Chondrocyte (in vitro differentiated cells): ENCODE measurements at places on chromosomes 13 and 19. TPM values are rescaled to one million over a fixed set of nuclear protein-coding genes. Genes with fewer than 3 reads are reported as not detected.

DNA sequence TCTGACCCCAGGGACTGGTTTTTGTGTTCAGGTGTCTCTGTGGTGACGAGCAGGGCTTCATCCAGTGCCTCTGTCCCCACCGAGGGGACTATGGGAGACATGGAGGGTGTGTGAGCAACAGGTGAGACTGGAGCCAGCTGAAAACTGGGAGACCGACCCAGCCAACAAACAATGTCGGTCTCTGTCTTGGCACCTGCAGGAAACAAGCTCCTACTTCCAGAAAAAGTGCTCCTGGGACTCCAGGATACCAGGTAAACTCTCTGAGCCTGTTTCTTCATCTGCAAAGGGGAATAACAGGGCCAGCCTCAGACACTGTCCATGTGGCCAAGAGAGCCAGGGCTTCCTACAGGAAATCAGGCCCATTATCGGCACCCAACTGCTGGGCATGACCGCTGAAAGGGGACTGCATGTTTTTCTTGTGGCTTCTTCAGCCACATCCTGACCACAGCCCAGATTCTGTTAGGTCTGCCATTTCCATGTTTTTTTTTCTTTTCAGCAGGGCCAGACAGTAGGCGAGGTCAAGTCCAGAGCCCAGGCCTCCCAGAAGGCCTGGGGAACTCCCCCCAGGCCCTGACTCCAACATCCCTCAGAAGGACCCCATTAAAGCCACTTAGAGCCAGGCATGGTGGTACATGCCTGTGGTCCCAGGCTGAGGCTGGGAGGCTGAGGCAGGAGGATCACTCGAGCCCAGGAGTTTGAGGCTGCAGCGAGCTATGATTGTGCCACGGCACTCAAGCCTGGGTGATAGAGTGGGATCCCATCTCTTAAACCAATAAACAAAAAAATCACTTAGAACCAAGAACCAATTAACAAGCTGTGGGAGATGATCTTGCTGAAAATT is 836 bp upstream of the BST2 start:
- DNase-seq: no peak

GRCh38 chr19:2726904-2727639 is 5.9 kb upstream of the DIRAS1 start:
- no peak for DNase-seq

DNA sequence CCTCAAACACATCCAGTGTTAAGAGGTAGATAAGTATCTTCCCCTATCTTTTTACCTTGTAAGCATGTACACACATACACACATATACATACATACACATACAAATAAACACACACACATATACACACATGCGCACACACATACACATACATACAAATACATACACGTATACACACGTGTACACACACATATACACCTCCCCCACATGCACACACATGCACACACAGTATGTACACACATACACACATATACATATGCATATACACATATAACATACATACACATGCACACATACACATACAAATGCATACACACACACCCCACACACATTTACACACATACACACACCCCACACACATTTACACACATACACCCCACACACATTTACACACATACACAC is 24.1 kb downstream of the ADGRE1 start:
- no peak for DNase-seq

GRCh38 chr19:56369886-56370676 is 23.3 kb downstream of the ZNF582 start:
- no peak for DNase-seq

GRCh38 chr13:64817691-64818090 is 2412.4 kb downstream of the PCDH9 start:
- no peak for DNase-seq

DNA sequence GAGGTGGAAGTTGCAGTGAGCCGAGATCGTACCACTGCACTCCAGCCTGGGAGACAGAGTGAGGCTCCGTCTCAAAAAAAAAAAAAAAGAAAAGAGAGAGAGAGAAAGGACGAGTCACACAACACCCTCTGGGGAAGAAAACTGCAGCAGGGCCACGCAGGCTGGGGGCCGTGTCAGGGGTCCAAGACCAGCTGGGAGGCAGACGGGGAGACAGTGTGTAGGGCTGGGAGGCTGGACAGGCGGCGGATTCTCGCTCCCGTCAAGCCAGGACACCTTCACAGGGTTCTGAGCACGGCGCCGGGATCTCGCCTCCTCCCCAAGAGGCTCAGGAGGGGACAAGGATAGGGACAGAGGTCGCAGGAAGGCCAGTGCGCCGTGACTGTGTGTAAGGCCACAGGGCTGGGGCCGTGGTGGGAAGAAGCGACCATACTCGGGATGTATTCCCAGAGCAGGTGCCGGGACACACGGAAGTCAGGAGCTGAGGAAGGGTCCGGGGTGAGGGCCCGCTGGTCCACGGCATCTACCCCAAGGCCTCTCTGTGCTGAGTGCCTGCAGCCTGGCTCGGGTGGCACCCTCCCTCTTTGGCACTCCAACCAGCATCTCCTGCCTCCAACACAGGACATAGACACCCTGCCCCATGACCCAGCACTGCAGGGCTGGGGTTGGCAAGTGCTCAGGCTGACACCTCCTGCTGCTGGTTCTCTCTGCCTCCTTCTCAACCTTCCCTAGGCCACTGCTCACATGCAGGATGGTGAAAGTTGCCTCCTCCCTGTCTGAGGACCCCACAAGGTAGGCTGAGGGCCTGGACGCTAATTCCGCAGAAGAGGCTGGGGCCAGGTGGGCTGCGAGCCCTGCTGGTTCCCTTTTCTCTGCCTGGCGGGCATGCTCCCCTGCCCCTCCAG is 21.2 kb downstream of the ZNF787 start:
- peak; percentile 87 for DNase-seq

DNA sequence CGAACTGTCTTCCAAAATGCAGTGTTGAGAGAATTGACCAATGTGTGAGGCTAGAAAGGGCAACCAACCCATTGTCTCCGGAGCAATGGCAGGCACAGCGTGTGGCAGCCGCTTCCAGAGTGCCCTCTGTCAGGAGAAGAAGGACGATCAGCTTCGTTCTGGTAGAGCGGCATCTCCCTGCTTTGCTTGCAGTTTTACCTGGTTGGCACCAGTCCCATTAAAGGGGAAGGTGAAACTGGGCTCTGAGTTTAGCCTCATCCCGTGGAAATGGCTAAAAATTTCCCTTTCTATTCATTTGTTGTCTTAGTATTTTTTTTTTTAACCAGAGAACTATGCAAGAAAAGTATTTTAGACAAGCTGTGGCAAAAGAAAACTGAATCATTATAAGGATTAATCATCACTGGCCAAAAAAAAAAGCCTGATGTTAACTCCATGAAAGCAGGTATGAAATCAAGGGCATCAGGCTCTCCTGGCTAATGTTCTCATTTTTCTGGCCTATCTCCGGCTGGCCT is 81.5 kb upstream of the SLC7A1 start:
- no peak for DNase-seq

DNA sequence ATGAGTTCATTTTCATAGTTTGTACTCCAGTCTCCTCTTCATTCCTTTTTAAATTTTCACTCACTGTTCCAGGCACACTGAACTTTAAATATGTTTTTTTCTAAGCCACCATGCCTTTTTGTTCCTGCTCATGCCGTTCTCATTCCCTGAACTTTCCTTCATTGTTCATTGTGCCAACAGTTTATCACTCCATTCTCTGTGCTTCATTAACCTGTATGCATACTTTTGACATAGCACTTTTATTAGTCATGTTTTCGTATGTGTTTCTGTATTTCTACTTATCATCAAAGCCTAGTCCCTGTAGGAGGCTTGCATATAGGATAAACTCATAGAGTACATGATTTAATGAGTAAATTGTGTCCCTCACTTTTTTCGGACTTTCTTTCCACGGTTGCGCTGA is 65.3 kb downstream of the PCDH20 start:
- no peak for DNase-seq

- DNase-seq: no peak
Measured at GRCh38 chr13:35797991-35798390, 321.5 kb upstream of the MAB21L1 start.

DNA sequence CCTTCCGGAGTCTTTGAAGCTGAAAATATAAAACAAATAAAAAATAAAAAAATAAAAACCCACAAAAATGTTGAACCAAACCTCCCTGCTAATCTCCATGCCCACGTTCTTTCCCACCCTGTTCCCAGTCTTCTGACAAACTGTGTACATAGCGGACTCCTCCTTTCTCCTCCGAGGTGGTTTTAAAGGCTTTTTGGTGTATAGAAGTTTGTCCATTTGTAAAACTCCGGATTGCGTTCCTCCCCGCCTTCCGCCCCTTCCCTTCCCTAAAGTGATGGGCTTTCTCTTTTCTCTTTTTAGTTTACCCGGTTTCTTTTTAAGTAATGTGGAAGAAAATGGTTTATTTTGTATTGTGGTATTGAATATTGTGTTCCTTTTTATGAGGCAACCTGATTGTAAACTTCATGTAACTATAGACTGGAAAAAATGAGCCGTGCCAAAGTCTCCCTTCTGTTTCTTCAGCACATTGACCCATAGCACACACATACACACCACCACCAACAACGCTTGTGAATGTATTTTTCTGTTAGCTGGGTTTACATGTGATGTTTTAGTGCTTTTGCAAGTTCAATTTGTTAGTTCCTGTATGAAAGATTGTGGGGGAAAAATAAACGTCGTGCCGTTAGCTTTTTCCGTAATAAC is 4.4 kb downstream of the ZIC2 start:
- no peak for DNase-seq

DNA sequence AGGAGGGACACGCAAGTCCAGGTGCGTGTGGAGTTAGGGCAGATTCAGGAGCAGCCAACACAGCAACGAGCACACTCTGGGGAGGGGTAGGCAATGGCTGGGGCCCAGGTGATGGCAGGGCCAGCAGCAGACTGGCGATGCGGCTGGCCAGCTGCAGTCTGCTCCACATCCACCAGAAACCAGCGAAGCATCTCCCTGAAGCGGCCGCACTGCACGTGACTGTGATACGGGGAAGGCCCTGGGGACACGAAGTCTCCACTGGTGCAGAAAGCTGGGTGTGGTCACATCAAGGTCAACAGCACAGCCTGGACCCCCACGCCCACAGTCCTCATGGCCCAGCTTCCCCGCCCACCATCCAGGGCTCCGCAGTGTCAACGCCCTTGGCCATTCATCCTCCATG is 21.3 kb upstream of the EPHX3 start:
- DNase-seq: no peak

- peak; percentile 69 for DNase-seq
Measured at GRCh38 chr13:114056205-114057013, 76.0 kb downstream of the RASA3 start.

- no peak for DNase-seq
Measured at GRCh38 chr13:101798437-101798836, 346.0 kb downstream of the ITGBL1 start.

- no peak for DNase-seq
Measured at GRCh38 chr13:90709319-90709718, 638.2 kb upstream of the MIR17HG start.

- DNase-seq: no peak
Measured at GRCh38 chr19:29576761-29577648, 29.1 kb upstream of the POP4 start.

DNA sequence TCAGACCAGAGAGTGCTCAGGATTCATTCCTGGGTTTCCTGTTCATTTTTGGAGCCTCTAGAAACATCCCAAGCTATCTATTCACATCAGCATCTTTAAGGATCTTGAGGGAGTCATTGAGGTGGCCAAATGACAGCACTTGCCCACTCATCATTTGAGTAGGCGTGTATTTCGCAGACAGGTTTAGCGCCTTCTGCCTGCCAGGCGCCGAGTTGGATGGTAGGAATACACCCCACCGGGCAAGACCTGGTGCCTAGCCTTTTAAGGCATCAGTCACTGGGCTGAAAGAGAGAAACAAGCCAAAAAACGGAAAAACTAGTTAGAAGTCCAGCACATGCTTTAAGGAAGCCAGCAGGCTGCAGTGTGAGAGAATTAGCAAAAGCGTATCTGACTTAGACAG is 33.8 kb downstream of the PEX11G start:
- no peak for DNase-seq

Gene ZNF700
- total RNA-seq: 4.8 to 8.1 TPM (median 5.5 TPM) in 3 replicates

Gene APC2
- total RNA-seq: 1.4 to 3.9 TPM (median 3.9 TPM) in 3 replicates

Gene ZSWIM4
- 6.8 to 10.6 TPM (median 9.5 TPM) in 3 replicates for total RNA-seq

Gene ERICH4
- total RNA-seq: not detected in 3 replicates

Gene LTBP4
- total RNA-seq: 161 to 311 TPM (median 163 TPM) in 3 replicates

Gene CEACAM8
- total RNA-seq: not detected in 3 replicates

Gene AXL
- 151 to 218 TPM (median 214 TPM) in 3 replicates for total RNA-seq

Gene LGI4
- total RNA-seq: 0.46 to 2.2 TPM (median 1.3 TPM) in 3 replicates

Gene KLK4
- not detected in 3 replicates for total RNA-seq

Gene TINCR
- total RNA-seq: 1.7 to 17.0 TPM (median 2.0 TPM) in 3 replicates

Gene NCAN
- total RNA-seq: not detected in 3 replicates

Gene ZNF90
- 2.3 to 5.1 TPM (median 2.4 TPM) in 3 replicates for total RNA-seq

Gene SUPT20H
- 51.2 to 77.7 TPM (median 53.1 TPM) in 3 replicates for total RNA-seq

Gene CABP5
- total RNA-seq: not detected in 3 replicates

Gene TEX101
- total RNA-seq: not detected in 3 replicates
